Activated B cell treated with CpG ODN at 0.5 μM for 24 hours (primary cell): ENCODE measurements at places on chromosomes 2 and 18. TPM values are rescaled to one million over a fixed set of nuclear protein-coding genes. Genes with fewer than 3 reads are reported as not detected.

Gene TUBB8B
- total RNA-seq, result 0.22 TPM in 1 of 2 replicates, not detected in the other

Gene SCTR
- total RNA-seq, result not detected in 2 replicates

Gene TRIM43
- total RNA-seq, result not detected in 2 replicates

Gene IL36G
- not detected in 2 replicates for total RNA-seq
